GM23248 (cell line): ENCODE measurements at places on chromosomes 6 and 20.

- peak; percentile 91 for DNase-seq
Observed at GRCh38 chr20:2986466-2986865, 57.0 kb upstream of the GNRH2 start.

GRCh38 chr20:25580711-25581110, 4.6 kb downstream of the NINL start:
- DNase-seq, result no peak

DNA sequence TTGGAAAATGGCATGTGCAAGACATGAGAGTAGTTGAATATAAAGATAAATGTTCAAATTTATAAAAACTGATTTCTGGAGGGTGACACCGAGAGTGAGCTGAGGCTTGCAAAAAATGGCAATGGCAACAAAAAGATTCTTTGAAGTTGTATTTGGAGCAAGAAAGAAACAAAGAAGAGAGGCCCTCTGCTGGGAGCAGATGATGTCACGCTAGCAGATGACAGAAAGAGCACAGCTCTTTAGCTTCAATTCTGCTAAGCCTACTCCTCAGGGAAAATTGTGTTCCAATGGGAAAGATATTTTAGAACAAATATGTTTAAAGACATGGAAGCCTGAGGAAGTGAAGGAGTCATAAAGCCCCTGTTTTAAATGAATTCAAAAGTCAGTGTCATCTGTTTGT, 125.3 kb upstream of the NOX3 start:
- peak; percentile 2 for DNase-seq

GRCh38 chr6:20840675-20841074, 306.4 kb downstream of the CDKAL1 start:
- peak; percentile 58 for DNase-seq

DNA sequence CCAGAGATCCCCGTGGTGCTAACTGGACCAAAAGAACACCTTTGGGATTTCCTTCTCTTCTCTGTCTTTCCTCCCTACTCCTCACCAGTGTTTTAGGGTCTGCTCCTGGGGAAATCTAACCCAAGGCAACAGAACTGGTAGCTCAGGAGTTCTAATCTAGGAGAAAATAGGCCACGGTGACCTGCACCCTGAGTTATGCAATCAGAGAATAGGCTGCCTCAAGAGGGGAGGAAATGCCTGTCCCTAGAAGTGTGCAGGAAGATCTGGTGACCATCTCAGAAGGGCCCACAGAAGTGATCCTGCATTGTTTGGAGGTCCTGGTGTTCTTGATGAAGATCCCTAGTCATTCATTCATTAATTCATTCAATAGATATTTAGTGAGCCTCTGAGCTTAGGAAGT, 3.4 kb downstream of the ETV7 start:
- no peak for DNase-seq

GRCh38 chr6:100267721-100268123, 197.0 kb downstream of the SIM1 start:
- DNase-seq, result peak; percentile 9
